ENCODE measurements at places on chromosomes 6 and 20.

DNA sequence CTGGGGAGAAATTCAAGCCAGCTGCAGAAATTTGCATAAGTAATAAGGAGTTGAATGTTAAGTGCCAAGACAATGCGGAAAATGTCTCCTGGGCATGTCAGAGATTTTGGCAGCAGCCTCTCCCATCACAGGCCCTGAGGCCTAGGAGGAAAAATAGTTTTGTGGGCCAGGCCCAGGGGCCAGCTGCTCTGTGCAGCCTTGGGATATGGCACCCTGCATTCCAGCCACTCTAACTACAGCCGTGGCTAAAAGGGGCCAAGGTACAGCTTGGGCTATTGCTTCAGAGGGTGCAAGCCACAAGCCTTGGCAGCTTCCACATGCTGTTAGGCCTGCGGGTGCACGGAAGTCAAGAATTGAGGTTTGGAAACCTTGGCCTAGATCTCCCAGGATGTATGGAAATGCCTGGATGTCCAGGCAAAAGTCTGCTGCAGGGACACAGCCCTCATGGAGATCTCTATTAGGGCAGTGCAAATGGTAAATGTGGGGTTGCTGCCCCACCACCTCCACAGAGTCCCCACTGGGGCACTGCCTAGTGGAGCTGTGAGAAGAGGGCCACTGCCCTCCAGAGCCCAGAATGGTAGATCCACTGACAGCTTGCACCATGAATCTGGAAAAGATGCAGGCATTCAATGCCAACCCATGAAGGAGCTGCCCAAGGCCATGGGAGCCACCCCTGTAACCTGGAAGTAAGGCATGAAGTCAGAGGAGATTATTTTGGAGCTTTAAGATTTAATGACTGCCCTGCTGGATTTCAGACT, 126.5 kb downstream of the DTNBP1 start:
- no peak overlapping the region for H3K27ac ChIP-seq
- H3K4me3 ChIP-seq = no peak overlapping the region
- no peaks in the 10 kb centered on the region for H3K27me3 ChIP-seq
- H3K4me1 ChIP-seq = no peaks in the 10 kb centered on the region
- H3K36me3 ChIP-seq = peaks cover 9% of the 10 kb centered on the region

- DNase-seq = no peak
- no peaks in the 10 kb centered on the region for H3K27me3 ChIP-seq
- H3K27ac ChIP-seq = no peak overlapping the region
- no peaks in the 10 kb centered on the region for H3K4me1 ChIP-seq
These were observed 191.0 kb downstream of the UNC5CL start for GRCh38 chr6:40848038-40848437.

DNA sequence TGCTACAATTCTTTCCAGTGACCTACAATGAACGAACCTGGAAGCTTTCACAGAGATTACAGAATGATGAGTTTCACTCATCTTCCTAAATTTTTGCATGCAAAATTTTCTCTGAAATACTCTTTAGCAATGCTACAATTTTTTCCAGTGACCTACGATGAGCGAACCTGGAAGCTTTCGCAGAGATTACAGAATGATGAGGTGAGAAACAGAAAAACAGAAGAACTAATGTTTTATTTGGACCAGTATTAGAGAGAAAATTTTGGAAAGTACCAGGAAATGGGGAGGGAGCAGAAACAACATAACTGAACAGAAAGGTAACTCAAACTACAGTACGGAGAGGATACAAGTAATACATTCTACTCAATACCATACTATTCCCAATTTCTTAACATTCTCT, 75.0 kb downstream of the IBTK start:
- H3K4me1 ChIP-seq = no peaks in the 10 kb centered on the region
- DNase-seq = no peak
- no peak overlapping the region for H3K4me3 ChIP-seq

- H3K4me3 ChIP-seq = no peak overlapping the region
- DNase-seq = no peak
- H3K36me3 ChIP-seq = no peaks in the 10 kb centered on the region
- no peak overlapping the region for H3K27ac ChIP-seq
- H3K4me1 ChIP-seq = no peaks in the 10 kb centered on the region
These were observed 134.1 kb upstream of the PREP start for GRCh38 chr6:105536961-105537360.

DNA sequence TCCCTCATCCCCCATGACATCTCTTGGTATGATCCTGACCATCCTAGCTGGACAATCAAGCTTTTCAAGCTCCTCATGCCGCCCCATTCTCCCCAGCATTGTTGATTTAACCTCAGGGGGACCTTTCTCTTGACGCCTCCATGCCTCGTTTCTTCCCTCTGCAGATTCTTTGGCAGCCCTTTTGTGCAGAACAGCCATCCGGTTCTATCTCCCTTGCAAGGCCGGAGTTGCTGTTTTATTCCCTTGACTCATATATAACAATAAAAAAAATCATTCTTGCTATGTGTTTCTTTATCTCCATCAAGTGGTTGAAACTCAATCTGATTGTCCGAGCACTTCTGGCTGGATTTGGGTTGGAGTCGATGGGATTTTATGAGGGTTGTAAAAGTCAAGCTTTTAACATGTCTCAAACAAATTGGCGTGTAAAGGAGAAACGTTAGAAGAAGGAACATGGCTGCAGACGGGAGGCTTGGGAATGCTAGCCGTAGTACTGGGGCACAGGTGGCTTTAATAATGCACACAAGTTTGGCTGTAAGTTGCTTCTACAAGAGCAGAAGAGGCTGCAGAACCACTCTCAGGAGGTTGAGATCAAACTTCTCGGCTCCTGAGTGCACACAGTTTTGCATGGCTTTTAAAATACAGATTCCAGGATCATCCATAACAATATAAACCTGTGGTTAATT, 3.9 kb upstream of the SULF2 start:
- H3K27me3 ChIP-seq = peaks cover 4% of the 10 kb centered on the region
- H3K4me3 ChIP-seq = no peak overlapping the region
- H3K27ac ChIP-seq = no peak overlapping the region
- H3K4me1 ChIP-seq = peaks cover 14% of the 10 kb centered on the region
- no peak for DNase-seq
- H3K36me3 ChIP-seq = no peaks in the 10 kb centered on the region

- no peak overlapping the region for H3K4me3 ChIP-seq
- no peak for DNase-seq
- H3K4me1 ChIP-seq = no peaks in the 10 kb centered on the region
- H3K27me3 ChIP-seq = no peaks in the 10 kb centered on the region
- H3K36me3 ChIP-seq = no peaks in the 10 kb centered on the region
These were observed 123.8 kb upstream of the MARCKS start for GRCh38 chr6:113733381-113733780.

DNA sequence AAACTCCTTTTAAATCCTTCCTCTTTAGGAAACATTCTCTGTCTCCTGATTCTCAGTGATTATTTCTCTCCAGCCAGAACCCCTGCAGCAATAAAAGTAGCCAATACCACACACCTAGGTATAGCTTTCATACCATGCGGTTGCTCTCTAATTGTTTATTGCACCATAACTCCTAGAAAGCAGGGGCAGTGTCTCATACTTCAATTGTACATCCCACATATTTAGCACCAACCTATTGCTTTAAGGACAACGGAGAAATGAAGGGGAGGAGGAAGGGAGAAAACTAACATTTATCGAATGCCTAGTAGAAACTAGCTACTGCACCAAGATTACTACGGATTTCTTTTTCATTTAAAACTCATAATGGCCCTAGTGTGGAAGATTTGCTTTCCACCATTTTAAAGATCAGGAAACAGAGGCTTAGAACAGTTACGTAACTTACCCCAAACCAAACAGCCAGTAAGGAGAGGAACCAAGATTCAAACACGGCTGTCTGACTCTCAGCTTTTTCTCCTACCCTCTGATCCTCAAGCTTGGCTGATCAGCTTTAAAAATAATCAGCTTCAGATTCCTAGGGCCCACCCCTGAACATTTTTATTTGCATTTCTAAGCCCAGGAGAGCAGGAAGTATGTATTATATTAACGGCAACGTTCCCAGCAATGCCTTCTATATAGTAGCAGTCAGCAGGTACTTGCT, 43.4 kb upstream of the ATXN1 start:
- H3K27me3 ChIP-seq = no peaks in the 10 kb centered on the region
- H3K27ac ChIP-seq = no peak overlapping the region
- no peak overlapping the region for H3K4me3 ChIP-seq
- no peaks in the 10 kb centered on the region for H3K4me1 ChIP-seq
- no peak for DNase-seq
- H3K36me3 ChIP-seq = no peaks in the 10 kb centered on the region

DNA sequence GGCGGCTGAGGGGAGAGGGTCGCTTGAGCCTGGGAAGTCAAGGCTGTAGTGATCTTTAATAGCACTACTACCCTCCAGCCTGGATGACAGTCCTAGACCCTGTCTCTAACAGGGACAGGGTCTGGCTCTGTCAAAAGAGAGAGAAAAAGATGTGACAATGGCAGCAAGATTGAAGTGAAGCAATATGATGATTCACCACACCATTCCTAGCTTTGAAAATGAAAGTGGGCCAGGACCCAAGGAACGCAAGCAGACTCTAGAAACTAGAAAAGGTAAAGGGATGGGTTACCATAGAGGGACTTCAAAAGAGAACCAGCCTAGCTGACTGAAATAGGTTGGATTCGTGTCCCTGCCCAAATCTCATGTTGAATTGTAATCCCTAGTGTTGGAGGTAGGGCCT, 426.9 kb downstream of the HTR1B start:
- H3K36me3 ChIP-seq = no peaks in the 10 kb centered on the region
- no peaks in the 10 kb centered on the region for H3K27me3 ChIP-seq
- H3K4me3 ChIP-seq = no peak overlapping the region
- no peak for DNase-seq
- no peaks in the 10 kb centered on the region for H3K4me1 ChIP-seq

DNA sequence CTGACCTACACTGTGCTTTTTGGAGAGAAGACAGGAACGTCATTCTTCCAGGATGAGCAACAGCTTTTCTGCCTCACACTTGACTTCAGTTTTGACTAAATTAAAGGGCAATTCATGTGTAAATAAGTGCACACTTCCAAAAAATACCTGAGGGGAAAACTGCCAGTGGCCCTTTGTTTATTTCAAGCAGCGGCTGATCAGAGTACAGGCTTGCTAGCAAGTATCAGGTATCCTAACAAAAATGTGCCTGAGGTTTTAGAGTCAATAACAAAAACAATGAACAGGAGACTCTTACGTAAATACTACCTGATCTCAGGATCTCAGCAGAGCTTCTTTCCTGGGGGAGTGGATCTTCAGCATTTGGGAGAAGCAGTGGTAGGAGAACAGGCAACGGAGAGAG, 12.4 kb downstream of the LY86 start:
- no peak overlapping the region for H3K27ac ChIP-seq
- no peaks in the 10 kb centered on the region for H3K27me3 ChIP-seq
- no peaks in the 10 kb centered on the region for H3K36me3 ChIP-seq
- no peak overlapping the region for H3K4me3 ChIP-seq
- H3K4me1 ChIP-seq = peaks cover 15% of the 10 kb centered on the region

- no peak overlapping the region for H3K27ac ChIP-seq
- DNase-seq = no peak
- H3K4me1 ChIP-seq = no peaks in the 10 kb centered on the region
- H3K4me3 ChIP-seq = no peak overlapping the region
- no peaks in the 10 kb centered on the region for H3K36me3 ChIP-seq
- H3K27me3 ChIP-seq = no peaks in the 10 kb centered on the region
These were observed 43.0 kb downstream of the VEGFA start for GRCh38 chr6:43812850-43813578.
